ENCODE measurements at places on chromosomes 4 and X.
A peak's percentile ranks its signal among the peaks of the same experiment; 100 is the strongest.

DNA sequence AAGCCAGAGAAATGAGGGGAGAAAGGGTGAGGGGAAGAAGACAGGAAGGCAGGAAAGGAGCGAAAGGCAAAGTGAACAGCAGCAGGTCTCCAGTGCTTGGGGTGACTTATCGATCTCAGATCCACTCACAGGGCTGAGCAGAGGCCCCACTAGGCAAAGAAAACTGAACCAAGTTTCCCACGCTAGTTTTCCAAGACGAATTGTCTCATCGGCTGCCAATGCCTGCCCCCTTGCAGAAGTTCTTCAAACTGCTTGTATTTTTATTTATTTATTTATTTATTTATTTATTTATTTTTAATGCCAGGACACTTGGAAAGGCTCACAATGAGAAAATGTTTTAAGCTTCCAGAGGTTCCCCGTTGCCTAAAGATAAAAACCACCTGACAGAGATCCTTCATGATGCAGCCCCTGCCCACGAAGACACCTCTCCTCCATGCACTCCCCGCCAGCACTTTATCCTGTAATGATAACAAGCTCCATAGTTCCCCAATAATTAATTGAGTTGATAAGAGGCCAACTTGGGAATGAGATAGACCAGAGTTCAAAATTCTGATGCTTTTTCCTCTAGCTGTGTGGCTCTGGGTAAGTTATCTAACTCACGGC is 43.2 kb downstream of the QDPR start:
- DNase-seq, result peak; percentile 51

DNA sequence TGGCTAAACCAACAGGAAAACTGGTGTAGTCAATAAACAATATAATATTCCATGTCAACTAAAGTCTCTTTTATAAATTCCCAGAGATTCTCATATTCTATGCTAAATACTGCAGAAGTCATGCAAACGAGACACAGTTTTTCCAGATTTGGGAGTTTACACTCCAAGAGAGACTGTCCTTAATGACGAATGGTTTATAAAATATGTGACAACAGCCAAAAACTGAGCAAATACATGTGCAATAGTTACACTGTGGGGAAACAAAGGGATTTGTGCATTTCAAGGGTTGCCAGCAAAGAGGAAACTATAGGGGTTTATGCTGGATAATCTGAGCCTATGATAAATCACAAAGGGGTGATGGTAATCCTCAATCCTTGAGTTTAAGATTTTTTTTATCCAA is 75.7 kb downstream of the GPC4 start:
- DNase-seq, result no peak

DNA sequence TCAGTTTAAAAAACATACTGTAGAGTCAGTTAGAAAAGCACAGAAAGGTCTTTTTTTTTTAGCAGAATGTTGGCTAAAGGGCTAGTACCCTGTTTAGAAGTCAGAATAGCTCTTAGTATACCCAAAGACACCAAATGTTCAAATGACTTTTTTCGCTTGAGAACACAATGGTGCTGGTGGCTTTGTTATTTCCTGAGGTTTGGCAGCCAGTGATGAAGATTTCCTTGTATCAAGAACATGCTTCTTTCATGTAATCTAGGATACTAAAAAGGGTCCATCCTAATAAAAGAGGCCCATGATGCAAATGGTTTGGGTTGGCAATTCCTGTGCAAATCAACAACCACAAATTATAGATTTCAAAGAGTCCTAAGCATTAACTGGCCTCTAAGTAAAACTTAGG is 21.1 kb upstream of the CD40LG start:
- no peak for DNase-seq

- DNase-seq, result peak; percentile 46
Observed at GRCh38 chr4:105343146-105343931, 130.5 kb downstream of the PPA2 start.
